SJCRH30 (cell line): ENCODE measurements at places on chromosomes 7 and 10. TPM values are rescaled to one million over a fixed set of nuclear protein-coding genes. Genes with fewer than 3 reads are reported as not detected.

MRC1 gene
- 0.03 TPM in 1 of 2 replicates, not detected in the other for total RNA-seq

TES gene
- 20.6 and 20.8 TPM in 2 replicates for total RNA-seq

EPO gene
- total RNA-seq: not detected in 2 replicates

DNA sequence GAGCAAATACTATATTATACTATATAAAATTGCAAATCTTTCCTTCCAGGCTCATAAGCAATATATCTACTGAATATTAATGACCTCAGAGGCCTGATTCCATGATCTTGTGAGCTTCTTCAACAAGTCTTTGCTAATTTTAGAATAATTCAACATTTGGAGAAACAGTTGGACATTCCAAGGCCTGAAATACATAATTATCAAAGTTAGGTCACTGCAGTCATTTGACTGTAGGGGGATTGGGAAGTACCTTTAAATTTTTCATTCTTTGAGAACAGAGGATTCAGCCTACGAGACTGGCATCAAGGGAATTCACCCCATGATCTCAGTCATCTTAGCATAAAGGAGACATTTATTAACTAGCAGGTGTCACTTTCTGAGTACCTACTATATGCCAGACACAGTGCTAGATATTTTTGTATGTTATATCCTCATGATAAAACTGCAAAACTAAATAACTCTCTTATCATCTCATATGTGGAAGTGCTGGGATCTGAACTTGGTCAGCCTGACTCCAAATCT lies 85.4 kb downstream of the DOCK4 start:
- no peaks in the 10 kb centered on the region for H3K27me3 ChIP-seq
- H3K36me3 ChIP-seq: no peaks in the 10 kb centered on the region; the same call in 1 of the 2 replicates

DNA sequence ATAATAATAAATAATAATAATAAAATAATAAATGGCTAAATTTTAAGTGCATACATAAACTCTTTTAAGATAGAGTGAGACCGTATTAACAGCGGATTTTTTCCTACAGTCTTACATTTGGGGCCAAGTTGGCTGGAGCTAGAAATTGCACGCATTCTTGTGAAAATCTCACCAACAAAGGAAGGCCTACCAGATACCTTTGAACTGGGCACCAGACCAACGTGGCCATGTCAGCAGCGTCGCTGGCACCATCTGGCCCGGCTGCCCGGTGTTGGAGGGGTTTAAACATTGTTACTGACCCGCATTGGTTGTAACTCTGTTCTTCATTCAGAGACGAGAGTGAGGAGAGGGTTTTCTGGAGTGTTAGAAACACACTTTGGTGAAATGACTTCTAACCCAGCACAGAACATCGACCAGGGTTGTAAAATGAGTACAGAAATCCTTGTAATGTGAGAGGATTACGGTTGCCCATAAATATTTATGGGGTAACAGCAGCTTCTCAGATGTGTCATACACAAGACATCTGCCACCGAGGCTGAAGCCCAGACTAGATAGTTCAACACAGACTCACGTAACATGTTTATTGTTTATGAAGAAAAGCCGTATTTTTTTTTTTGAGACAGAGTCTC lies 34.6 kb upstream of the UNCX start:
- H3K36me3 ChIP-seq: no peaks in the 10 kb centered on the region
- no peaks in the 10 kb centered on the region; the same call in 1 of the 2 replicates for H3K4me1 ChIP-seq
- no peaks in the 10 kb centered on the region for H3K27me3 ChIP-seq
- H3K4me3 ChIP-seq: no peak overlapping the region
- H3K27ac ChIP-seq: no peak overlapping the region
- peak; percentile 14 for DNase-seq

DNA sequence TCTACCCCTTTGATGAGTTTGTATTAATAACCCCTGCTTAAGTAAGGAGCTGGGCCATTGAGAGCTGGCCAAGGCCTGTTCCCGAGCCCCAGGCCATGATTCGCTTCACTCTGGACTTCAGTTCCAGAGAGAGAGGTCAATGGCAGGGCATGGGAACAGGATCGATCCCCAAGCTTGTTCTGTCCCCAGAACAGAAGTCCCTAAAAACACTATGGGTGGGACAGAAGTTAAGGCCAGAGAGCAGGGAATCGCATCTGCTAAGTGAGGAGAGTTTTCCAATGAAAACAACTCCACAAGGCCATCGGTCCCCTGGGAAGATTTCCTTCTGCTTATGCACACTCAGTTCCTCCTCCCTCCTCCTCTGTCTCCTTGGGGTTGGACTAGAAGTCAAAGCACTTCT lies 159.6 kb downstream of the LSM5 start:
- no peaks in the 10 kb centered on the region for H3K4me1 ChIP-seq
- no peak overlapping the region for H3K27ac ChIP-seq
- no peaks in the 10 kb centered on the region for H3K36me3 ChIP-seq
- peaks cover 5% of the 10 kb centered on the region for H3K27me3 ChIP-seq

DNA sequence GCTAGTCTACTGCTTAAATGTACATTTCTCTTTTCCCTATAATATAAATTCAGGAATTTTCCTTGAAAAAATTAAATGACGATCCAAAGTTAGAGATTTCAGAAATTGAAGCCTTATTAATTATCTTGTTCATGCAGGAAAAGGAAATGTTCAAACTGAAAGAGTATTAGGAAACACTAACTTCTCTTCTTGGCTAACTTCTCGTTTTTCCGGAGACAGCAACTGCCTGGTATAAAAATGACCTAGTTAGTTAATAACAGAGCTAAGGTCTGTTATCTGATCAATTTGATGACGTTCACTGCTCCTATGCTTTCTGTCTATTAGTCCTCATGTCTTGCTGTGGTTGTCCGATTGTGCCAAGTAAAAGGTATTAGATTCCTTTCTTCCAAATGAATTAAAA lies 212.5 kb downstream of the DGKB start:
- no peak overlapping the region for H3K27ac ChIP-seq
- H3K4me1 ChIP-seq: no peaks in the 10 kb centered on the region
- no peaks in the 10 kb centered on the region for H3K36me3 ChIP-seq
- H3K4me3 ChIP-seq: no peak overlapping the region
- DNase-seq: no peak

- H3K4me1 ChIP-seq: peaks cover 4% of the 10 kb centered on the region
- H3K36me3 ChIP-seq: no peaks in the 10 kb centered on the region
- no peak overlapping the region for H3K27ac ChIP-seq
These were observed 212.2 kb downstream of the CHRM2 start for GRCh38 chr7:137080516-137081203.

GRCh38 chr10:95221124-95221523 lies 27.1 kb downstream of the ACSM6 start:
- H3K36me3 ChIP-seq: no peaks in the 10 kb centered on the region
- no peaks in the 10 kb centered on the region for H3K27me3 ChIP-seq
- peaks cover 22% of the 10 kb centered on the region for H3K4me1 ChIP-seq
- peak; percentile 82 for DNase-seq

DNA sequence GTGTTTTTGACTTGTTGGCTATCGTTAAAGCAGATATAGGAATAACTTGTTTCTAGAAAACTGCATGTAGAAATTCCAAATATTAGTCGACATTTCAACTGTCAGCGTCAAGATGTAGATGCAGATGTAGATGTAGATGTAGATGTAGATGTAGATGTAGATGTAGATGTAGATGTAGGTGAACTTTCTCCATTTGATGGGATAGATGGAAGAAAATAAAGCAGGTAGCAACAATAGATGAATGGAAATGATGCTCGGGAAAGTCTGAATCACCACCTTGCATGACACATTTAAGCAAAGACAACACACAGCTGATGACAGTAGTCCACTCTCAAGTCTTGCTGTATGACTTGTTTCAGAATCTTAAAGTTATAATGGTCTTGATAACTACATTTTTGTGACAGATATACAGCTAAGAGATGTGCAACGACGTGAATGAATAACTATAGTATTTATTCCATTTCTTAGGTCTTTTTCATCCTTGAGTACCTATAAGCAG lies 53.5 kb downstream of the SND1 start:
- no peaks in the 10 kb centered on the region for H3K27me3 ChIP-seq
- no peaks in the 10 kb centered on the region for H3K4me1 ChIP-seq
- no peak for DNase-seq
- no peak overlapping the region for H3K4me3 ChIP-seq
- H3K27ac ChIP-seq: no peak overlapping the region

DNA sequence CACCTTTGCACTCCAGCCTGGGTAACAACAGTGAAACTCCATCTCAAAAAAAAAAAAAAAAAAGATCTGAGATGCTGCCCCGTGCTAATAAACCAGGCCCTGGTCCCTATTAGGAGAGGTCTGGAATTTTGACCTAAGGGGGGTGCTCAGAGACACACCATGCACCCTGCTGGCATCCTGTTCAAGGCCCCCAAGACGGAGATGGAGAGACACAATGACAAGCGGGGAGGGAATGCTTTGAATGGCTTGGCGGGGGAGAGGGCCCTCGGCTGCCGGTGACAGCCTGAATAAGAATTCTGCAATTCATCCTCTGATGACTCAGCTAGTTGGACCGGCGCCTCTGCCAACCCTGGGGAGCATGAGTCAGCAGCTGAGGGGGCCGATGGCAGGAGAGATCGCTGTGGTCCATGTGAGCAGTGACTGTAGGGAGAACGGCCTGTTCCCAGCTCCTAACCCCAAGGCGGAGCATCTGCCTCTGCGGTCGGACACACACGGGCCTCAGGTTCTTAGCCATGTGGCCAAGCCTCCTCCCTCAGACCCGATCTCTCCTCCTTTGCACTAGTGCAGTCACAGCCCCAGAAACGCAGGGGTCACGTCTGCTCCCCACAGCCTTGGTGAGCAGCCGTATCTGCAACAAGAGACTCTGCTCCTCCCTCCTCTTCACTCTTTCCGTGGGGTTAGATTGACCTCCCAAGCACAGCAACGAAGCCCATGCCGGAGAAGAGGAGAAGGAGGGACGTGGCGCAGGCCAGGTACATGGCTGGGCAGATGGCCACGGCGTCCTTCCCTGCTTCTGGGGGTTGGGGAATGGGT lies 14.9 kb downstream of the TRIM56 start:
- no peaks in the 10 kb centered on the region for H3K27me3 ChIP-seq
- no peaks in the 10 kb centered on the region for H3K36me3 ChIP-seq
- H3K4me3 ChIP-seq: no peak overlapping the region
- H3K27ac ChIP-seq: peak overlapping the region; percentile 56

DNA sequence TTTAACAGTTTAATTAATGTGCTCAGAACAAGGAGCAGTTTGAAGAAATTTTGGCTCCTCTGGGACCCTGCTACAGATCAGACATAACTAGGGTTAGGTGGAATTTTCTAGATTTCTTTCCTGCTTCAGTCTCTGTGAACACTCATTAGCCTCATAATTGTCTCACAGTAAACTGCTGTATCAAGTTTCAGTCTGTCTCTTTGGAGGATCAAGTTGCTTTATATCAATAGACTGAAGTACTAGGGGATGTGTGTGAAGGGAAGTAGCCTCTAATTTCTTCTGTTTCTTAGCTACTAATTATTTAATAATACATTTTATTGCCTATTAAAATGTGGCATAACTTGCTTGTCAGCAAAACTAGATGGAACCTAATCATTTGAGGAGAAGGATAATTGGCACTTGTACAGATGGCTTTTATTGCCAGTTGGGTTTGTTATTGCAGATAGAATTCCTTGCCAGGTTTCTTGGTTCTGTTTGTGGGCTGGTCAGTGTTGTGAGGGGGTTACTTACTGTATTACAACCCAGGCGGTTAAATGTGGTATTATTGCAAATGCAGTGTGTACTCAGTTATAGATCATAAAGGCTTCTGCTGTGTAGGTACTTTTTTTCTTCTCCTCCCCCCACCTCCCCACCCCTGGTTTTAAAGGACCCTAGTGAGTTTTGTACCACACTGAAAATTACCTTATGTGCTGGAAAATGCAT lies 758.0 kb downstream of the AUTS2 start:
- H3K27ac ChIP-seq: peak overlapping the region; percentile 45
- peak; percentile 55 for DNase-seq
- peak overlapping the region; percentile 35; the same call in 1 of the 2 replicates for H3K4me3 ChIP-seq
- peaks cover 17% of the 10 kb centered on the region for H3K4me1 ChIP-seq
- H3K27me3 ChIP-seq: no peaks in the 10 kb centered on the region
- no peaks in the 10 kb centered on the region for H3K36me3 ChIP-seq
